Stimulated activated CD8-positive, alpha-beta memory T cell treated with anti-CD3 and anti-CD28 coated beads, Interleukin-15, amount 100 ng/mL, for 1 hour (primary cell): ENCODE measurements at places on chromosomes 2 and 18.

DNA sequence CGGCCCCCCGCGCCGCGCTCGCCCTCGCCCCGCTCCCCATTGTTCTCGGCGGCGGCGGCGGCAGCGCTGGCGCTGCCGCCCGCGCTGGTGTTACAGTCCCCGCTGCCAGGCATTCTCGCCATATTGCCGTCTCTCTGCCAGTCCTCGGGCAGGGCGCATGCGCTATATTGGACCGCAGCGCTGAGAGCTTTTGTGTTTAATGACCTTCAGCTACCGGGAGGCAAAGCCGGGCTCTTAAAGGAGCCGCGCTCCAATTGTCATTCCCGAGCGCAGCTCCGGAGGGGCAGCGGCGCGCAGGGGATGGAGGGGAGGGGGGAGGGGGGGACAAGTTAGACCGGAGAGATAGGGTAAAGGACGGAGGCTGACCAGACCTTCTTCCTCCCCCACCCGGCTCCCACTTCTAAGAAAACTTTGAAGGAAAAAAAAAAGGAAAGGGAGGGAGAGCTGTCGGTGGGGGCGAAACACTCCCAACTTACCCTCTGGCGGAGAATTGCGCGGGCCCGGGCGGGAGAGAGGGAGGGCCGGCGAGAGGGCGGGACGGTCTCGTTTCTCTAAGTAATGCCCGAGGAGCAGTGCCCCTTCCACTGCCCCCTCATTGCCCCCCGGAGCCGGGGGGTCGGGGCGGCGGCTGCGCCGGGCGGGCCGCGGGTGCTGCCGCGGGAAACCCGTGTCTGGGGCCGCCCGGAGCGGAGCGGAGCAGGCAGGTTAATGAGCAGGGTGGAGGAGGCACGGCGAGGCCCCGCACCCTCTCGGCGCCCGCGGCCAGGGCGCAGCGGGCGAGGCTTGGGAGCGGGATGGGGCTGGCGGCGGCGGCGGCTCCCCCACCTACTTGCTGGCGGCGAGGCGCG lies at the start of gene KCTD1:
KCTD1 (minus strand) TSS at position 139 of the 848 bp plus-strand sequence; CDS start at position 122, 17 bp downstream.
- DNase-seq: peak; percentile 18

- DNase-seq: no peak
Observed at GRCh38 chr2:201955702-201956141, 77.9 kb upstream of the FZD7 start.

DNA sequence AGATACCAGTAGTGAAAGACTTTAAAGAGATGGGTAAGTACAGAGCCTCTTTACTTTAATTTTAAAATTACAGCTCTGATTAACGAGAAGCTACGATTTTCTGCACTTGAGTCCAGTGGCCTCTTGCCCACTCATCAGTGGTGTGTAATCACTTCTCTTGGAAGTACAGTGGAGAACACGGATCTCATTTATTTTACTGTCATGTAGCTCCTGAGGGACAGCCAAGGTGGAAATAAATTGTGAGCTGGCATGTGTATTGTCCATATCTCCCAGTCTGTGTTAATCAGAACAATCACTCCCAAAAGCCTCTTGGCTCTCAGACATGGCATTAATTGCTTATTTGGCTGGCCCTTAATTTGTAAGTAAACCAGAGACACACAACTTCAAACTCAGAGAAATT lies 69.4 kb downstream of the LOXHD1 start:
- DNase-seq: no peak

DNA sequence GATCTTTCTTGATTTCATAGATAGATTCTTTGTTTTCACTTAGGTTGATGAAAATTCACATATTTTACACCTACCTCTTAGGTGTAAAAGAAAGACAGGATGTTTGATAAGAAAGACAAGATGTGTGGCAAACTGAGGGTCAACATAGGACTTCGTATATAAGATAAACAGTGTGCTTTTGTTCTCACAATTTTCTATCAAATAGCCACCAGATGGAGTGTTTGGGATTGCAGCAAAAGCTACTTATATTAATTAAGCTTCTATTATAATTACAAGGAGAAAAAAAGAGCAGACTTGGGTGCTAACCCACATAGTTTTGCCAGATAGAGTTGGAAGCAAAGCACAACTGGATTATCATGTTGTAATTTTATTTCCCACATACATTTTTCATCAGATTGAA lies 232.9 kb downstream of the CDH7 start:
- DNase-seq: no peak

GRCh38 chr18:9869715-9870430 lies 15.9 kb upstream of the TXNDC2 start:
- no peak for DNase-seq

DNA sequence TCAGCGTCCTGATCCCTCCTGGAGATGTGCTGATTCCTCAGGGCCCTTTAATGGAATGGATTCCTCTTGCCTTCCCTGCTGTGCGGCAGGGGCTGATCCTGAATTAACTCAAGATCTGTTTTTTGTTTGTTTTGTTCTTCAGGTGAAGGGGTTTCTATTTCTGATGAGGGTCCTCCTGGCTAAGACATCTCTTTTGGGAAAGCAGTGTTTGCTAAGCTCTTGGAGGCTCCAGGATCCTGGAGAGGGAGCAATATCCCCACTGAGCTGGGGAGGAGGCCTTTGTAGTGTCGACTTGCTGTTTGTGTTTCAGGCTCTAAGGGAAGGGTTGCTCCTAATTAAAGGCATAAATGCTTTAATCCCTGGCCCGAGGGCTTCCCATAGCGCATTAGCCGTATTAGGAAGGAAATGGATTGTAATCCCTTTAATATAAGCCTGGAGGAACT lies 65.3 kb upstream of the FOXI3 start:
- DNase-seq: no peak

- DNase-seq: no peak
Observed at GRCh38 chr18:45381282-45381681, 234.0 kb upstream of the SLC14A2 start.

DNA sequence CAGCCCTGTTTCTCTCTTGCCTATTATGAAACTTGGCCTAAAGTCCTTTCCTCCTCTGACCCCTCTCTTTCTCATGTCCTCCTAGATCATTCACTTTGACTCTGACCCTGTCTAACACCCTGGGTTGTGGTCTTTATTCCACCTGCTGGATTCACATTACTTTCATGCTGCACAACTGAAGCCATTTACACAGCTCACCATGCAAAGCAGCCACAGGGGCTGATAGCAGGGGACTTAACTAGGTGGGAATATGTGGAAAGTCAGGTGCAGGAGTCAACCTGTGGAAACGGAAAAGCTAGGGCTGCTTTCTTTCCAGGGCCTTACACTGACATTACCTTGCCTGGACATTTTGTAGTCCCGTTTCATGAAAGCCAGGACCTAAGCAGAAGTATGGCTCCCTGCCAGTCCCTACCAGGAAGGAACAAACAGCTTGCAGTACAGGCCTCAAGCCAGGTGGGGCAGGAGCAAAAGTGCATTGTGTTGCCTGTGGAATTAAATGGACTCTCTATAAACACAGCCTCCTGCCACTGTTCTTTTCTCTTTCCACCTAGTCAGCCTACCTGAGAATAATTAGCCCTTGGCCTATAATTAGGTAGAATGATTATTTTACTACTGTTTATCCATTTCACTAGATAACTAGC lies 11.8 kb downstream of the MAPRE3 start:
- no peak for DNase-seq

GRCh38 chr18:35502052-35502451 lies 4.3 kb upstream of the INO80C start:
- no peak for DNase-seq

DNA sequence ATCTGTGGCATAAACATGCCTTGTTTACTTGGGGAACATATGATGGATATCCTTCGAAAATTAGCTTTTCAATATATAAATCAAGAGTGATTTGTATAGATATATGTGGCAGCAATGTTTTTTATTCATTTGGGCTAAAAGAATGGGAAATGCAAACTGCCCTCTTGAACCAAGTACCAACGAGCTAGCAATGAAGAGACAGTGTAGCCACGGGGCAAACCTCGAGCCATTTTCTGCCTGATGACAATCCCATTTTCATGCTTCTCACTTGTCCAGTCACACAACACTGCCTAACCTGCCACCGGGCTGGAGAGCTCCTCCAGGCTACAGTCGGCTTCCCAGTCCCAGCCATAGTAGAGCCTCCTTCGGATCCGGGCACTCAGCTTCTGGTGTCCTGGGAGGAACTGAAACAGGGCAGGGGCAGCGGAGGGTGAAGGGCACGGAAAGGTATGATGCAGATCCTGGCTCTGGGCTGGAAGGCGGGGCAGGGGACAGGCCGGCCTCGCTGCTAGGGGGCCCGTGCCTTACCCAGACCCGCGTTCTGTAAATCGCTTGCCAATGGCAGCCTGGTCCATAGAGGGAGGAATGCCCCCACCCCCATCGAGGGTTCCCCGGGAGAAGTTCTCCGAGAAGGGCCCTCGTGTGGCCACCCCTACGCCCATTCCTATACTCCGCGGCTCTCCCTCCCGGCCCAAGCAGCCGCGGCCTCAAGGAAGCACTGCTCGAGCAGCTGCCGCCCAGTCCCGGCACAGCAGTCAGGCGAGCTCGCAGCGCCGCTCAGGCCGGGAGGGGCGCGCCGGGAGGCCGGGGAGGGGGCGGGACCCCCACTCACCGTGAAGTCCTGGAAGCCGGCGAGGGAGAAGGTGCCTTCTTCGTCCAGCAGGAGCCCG lies 552 bp downstream of the CNPPD1 start:
- DNase-seq: no peak

DNA sequence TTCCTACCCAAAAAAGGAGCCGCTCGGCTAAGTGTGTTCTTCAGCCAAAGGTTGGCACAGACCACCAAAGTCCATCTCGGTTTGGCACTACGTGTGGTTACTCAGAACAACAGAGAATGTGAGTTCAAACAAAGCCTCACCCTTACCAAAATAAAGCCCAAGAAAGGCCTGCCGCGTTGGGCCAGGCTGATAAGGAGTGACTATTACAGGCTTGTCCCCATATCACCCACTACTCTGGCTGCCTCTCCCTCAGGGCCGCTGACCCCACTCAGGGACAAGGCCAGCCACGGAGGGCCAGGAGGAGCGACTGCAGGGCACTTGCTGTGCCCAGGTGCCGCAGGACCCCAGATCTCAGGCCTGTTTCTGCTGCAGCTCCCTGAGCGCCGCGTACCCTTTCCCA lies 13.8 kb downstream of the HS1BP3 start:
- DNase-seq: no peak

DNA sequence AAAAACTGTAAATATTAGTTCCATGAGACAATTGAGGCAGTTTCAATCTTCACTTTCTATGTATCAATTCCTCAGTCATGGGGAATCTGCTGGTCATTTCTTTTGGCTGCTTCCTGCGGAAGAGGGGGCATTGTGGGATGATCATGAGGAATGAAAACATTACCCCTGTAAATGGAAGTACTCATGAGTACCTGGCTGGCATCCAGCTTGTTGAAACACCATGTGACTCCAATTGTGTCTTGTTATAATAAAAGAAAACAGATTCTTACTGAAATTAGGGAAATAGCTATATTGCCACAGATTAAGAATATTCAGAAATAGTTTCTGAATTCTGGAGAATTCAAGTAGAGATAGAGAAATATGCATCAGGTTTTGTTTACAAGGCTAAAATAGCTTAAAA lies 41.6 kb upstream of the GPR39 start:
- DNase-seq: no peak

GRCh38 chr2:121255358-121255757 lies 29.6 kb downstream of the TFCP2L1 start:
- DNase-seq: no peak

DNA sequence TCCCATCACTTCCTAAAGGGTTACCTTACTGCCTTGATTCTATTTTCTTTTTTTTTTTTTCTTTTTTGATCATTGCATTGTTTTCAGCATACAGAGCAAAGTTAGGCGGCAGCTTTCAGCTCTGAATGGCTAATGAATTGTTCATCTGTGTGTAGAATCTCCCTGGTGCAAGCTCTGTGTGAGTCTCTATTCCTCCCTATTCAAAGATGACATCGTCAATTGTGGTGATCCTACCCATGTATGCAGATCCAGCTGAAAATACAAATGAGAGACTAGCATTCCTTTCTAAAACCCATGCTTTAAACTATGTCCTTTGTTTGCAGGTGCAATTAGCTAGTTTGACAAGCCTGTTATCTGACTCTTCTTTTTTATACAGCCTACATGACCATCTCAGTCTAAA lies 539.0 kb downstream of the ARHGAP15 start:
- DNase-seq: no peak

GRCh38 chr2:238155051-238155760 lies 3.6 kb upstream of the ERFE start:
- no peak for DNase-seq

GRCh38 chr2:55951533-55951932 lies 28.0 kb upstream of the EFEMP1 start:
- no peak for DNase-seq

DNA sequence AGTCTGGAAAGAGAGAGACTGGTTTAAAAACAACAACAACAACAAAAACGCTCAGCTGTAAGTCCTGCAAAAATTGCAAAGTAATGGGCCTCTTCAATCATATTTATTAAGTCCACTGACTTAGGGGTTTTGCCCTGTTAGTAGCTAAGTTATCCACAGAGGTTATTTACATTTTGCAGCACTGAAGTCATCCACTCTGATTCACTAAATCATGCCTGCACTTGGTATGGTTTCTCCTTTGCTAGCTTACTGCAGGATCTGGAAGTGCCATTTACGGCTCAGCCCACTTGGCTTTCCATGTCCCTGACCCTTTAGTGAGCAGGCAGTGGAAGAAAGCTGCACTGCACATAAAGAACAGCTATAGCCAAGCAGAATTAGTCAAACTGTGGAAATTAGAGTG lies 484.4 kb downstream of the NRXN1 start:
- no peak for DNase-seq

DNA sequence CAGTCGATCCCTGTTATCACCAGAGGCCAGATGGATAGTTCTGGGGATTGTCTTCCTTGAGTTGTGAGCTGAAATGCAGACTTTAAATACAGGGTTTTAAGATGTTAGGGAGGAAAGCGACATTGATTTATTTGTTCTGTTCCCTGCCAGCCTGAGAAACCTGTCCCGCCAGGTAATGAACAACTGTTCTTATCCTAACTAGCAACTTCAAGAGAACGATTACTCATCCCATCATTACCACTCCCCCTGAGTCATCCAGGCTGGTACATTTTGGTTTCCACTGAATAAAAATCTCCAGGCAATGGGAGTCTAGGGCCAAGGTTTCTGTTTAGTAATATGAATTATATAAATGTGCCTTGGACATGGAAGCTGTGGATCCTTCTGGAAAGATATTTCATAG lies 131.2 kb downstream of the LYPD6B start:
- no peak for DNase-seq

GRCh38 chr2:1978706-1979105 lies 234.4 kb upstream of the PXDN start:
- DNase-seq: no peak

- DNase-seq: no peak
Observed at GRCh38 chr2:60621688-60622429, 68.4 kb upstream of the BCL11A start.
